CD8-positive, alpha-beta T cell (primary cell): ENCODE measurements at places on chromosomes 12 and 14.

DNA sequence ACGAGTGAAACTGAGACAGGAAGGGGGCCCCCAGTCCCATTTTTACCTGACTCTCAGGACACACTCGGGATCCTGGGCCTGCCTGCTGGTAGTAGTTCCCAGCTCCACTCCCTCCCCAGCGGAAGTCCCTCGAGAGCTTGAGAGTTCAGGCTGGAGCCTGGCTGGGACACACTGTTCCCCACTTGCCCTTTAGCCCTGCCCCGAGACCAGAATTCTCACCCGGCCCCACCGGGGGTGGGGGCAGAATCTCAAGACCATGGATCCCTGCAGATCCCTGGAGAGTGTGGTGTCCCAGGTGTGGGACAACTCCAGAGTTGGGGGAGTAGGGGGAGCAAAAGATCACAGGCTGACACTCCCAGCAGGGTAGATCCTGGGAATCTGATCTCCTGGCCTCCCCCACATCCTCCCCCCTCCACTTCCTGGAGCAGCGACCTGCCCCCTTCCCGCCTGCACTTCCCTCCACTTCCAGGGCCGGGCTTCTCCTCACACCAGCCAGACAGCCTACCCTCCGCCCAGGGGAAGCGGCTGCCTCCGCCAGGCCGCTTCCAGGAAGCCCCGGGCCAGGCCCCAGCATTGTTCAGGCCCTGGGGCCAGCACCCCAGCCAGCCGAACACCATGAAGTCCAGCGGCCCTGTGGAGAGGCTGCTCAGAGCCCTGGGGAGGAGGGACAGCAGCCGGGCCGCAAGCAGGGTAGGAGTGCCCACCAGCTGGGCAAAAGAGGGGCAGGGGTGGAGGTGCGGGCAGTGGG, at the start of gene TNS2:
TNS2 (plus strand) TSS at position 495 of the 748 bp plus-strand sequence; CDS start at position 616, 121 bp downstream.
- no peak for DNase-seq

DNA sequence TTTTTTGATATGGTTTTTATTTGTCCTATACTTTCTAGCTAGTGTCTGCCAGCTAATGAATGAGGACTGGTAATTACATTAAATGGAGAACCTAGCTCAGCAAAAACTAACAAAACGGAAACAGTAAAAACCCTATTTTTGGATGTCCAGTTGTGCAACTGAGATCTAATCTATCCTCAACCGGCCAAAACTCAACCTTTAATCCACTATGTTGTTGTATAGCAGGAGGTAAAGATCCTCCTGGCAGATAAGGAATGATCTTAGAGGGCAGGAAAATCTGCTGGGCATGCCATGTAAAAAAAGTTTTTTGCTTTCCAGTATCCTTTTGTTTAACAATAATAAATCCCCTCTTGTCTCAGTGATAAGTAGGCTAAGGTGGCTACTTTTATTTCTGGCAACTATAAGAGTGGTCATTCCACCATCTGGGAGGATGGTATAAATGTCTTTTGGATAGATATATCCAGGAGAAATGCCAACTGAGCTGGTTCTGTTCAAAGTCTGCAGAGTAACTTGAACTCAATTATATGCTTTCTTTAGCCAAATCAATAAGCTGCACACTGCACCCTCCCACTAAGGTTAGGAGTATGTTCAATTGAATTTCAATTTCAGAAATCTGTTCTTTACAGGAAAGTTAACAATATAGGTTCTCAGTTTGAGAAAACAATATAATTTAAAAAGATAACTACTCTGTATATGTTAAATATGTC, 40.1 kb downstream of the WASHC3 start:
- DNase-seq: no peak

DNA sequence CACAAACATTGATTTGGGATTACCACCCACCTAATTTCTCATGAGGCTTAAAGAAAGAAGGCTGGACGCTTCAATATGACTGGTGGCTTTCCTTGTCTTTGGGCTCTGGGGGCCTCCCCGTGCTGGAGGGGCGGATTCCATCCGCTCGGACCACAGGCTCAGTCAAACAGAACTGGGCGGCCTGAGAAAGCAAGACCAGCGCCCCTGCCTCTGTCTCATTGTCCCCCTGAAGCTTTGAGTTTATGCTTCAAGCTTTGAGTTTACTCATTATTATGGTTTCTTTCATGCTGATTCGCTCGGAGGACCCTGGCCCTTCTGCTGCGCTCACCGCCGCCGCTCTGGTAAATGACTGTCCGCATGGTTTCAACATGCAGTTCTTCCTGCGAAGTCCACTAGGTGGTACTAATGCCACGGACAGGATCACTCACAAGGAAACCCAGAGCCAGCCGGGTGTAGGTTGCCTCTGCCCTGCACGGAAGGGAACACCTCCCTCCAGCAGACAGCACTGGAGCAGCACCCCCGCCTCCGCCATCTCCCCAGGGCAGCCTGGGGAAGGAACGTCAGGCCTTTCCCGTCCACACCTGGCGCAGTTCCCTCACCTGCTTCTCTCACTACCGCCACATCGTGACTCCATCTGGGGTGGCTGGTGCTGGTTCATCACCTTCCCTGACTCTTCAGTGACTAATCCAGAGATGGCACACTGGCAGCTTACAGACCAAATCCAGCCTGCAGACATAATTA, 13.2 kb upstream of the TIGAR start:
- no peak for DNase-seq

DNA sequence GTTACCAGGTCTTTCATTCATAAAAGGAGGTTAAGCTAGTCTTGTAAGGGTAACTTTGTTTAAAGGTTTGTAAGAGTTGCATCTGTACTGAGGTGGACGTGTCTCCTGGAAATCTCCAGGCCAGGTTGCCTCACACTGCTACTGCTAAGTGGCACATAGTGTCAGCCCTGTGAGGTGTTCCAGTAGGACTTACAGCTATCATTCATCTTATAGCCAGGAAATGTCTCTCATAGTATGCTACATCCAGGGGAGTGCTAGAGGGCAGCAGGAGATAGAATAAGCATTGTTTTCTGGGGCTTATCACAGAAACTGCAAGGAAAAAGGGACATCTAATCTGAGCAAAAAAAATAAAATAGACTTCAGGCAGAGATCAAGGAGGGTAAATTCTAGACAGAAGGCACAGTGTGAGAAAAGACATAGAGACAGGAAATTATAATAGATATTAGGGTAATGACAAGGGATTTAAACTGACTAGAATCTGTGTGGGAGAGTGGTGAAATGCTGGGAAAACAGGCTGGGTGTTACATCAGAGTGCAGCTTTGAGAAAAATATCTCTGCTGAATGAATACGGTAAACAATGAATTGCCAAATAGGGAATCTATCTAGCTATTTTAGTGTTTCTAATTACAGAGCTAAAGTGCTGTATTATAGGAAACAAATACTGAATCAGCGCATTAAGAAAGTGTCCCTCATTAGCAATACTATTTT, 205.1 kb upstream of the ABCD2 start:
- DNase-seq: no peak

GRCh38 chr12:60148109-60148508, 552.3 kb downstream of the SLC16A7 start:
- no peak for DNase-seq

DNA sequence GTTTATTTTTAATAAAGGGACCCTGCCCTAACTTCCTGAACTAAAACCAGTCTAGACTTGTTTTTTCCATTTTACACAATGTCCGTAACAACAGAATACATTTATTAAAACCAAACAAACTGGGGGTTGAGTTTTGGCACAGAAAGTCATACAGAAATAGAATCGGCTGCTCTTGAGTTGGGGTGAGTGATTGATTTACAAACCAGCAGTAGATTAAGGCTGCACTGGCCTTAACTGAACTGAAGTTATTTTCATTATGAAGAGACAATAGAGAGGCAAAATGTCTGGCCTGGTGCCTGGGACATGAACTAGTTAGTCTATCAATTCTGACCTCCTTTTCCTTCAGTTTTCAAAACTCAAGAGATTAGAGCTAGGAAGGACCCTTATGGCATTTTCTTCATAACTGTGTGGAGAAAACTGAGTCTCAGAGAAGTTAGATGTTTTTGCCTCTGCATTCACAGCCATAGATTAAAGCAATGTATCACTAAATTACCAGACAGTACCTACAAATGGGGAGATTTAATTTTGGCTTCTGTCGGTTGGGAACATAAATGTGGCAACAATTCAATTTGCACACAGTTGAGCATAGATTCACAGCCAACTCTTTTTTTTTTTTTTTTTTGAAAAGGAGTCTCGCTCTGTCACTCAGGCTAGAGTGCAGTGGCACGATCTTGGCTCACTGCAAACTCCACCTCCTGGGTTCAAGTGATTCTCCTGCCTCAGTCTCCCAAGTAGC, 19.8 kb upstream of the MGP start:
- no peak for DNase-seq

- no peak for DNase-seq
These were observed 12.3 kb upstream of the DLK1 start for GRCh38 chr14:100714258-100714892.

- DNase-seq: no peak
These were observed 417.0 kb upstream of the RGS6 start for GRCh38 chr14:71514941-71515919.

DNA sequence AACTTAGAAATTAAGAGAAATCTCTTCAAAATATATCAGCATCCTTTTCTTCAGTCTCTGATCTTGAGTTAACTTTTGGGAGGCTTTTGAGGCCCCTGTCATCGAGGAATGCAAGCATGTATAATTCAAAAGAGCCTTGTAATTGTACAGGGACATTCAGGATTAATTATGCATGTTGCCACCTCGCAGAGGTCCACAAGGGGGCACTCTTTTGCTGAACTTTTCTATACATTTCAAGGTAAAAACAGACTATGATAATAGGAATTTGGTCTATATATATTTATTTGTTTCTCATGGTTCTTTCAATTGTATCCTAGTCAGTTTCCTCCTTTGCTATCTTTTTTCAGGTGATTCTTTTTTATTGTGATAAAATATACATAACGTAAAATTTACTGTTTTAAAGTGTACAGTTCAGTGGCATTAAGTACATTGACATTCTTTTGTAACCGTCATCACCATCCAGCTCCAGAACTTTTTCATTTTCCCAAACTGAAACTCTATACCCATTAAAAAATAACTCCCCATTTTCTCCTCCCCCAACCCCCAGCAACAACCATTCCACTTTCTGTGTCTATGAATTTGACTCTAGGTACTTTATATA, 47.0 kb upstream of the SLC2A13 start:
- DNase-seq: peak; percentile 36

DNA sequence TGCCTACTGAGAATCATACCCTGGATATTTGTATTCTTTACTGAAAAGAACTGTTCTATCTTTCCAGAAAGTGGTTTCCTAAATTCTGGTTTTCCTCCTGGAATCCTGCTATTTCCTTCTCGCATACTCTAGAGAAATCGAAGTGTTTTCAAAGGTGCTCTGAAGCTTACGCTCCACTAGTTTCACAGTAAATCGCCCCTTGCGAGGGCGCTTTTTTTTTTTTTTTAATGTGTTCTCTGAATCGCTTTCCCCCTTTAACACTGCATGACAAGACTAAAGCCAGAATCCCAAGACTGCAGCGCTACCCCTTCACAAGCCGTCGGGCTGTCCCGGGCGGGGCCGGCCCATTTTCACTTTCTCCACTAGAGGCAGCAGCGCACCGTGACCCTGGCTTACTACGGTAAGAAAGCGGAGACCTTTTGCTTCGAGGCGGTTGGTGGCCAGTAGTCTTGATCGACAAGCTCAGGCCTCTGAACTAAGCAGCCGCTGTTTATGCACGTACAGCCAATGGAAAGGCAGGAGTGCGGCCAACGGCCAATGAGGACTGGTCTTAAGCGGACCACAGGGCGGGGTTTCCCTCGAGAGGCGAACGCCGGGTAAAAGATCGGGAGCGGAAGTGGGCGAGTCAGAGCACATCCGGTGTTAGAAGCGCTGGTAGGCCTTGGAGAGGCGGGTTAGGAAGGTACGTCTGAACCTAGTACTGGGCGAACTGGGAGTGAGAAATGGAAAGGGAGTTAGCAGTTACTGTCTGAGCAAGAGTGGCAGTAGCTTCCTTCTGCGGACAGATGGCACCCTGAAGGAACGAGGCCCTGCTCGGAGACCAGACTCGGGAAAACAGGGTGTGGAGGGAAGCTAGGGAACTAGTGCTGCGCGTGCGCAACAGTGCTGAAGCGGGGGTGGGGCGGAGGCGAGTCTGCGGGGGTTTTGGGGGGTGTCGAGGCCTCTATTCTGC, at the start of gene TMBIM6:
TMBIM6 (plus strand) TSS at position 628 of the 952 bp plus-strand sequence. CDS start 10,937 bp downstream, outside the sequence.
- DNase-seq: peak; percentile 100

- no peak for DNase-seq
These were observed 47.9 kb upstream of the CERS5 start for GRCh38 chr12:50215033-50215432.

DNA sequence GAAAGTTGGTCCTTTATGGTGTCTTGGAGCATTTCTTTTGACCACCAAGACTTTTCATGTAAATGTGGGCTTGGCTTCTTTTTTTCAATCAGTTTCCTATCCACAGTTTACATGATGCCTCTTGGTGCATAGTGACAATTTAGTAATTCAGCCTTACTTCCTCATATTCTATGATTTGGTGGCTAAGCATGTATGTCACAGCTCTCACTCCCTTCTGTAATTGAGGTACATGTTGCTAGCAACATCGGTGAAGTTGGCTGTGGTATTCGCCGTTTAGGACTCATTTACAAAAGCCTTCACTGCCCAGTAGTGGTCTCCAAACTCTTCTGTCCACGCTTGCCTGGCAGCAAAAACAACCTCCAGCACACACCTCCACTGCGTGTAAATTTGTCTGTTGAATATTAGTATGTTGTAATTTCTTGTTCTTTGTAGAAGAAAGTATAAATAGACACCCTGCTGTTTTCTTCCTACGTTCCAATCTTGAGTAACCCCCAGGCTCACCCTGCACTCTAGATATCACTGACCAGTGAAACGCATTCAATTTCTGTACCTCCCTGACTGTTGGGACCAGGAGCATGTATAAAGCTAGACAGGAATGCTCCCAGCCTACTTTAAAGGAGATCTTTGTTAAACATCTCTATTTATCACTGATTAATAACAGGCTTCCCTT, 90.4 kb downstream of the PPP2R5C start:
- no peak for DNase-seq

DNA sequence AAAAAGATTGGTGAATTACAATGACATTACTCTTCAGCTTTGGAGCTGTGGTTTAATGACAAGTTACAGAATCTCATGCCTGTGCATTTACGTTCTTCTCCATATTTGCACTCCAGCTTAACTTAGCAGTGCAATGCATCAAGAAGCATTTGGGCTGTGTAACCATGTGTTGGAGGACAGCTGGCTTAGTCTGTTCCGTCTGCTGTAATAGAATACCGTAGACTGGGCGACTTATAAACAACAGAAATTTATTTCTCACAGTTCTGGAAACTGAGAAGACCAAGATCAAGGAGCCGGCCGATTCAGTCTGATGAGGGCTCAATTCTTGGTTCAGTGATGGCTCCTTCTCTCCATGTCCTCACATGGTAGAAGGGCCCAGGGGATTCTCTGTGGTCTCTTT, 943.5 kb downstream of the BCL11B start:
- no peak for DNase-seq
